ENCODE measurements at places on chromosomes 7 and 10.

GRCh38 chr7:122261442-122261841 lies 43.1 kb downstream of the FEZF1 start:
- DNase-seq = no peak

DNA sequence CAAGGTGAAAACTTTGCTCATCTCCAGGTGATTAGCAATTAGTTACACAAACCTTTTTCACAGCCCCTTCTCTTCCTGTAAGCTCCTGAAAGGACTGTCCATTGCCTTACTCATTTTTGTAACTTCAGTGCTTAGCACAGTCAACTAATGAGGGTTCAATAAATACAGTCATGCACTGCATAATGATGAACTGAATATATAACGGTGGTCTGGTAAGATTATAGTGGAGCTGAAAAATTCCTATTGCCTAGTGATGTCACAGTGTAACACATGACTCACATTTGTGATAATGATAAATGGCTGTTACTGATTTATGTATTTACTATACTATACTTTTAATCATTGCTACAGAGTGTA lies 12.9 kb upstream of the FAM133B start:
- DNase-seq = no peak

GRCh38 chr7:27083646-27084045 lies 12.2 kb downstream of the HOXA1 start:
- DNase-seq = no peak

DNA sequence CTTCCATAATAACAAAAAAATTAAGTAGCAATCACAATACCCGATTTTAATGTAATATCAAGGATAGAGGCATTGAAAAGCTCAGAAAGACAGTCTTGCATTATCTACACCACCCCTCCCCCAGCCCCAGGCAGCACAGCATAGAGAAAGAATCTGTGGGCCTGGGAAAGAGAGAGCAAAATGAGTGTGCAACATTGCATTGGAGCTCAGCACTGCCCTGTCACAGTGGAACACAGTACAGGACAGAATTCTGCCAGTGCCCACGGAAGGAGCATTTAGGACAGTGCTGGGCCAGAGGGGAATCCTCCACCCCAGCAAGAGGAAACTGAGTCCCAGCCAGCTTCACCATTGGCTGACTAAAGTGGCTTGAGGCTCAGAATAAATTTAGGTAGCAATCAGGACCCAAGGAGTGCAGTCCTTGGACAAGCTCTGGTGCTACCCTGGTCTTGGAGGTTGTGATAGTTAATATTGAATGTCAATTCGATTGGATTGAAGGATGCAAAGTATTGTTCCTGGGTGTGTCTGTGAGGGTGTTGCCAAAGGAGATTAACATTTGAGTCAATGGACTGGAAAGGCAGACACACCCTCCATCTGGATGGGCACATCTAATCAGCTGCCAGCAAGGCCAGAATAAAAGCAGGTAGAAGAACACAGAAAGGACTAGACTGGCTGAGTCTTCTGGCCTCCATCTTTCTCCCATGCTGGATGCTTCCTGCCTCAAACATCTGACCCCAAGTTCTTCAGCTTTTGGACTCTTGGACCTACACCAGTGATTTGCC lies 234.4 kb downstream of the ANK3 start:
- no peak for DNase-seq

DNA sequence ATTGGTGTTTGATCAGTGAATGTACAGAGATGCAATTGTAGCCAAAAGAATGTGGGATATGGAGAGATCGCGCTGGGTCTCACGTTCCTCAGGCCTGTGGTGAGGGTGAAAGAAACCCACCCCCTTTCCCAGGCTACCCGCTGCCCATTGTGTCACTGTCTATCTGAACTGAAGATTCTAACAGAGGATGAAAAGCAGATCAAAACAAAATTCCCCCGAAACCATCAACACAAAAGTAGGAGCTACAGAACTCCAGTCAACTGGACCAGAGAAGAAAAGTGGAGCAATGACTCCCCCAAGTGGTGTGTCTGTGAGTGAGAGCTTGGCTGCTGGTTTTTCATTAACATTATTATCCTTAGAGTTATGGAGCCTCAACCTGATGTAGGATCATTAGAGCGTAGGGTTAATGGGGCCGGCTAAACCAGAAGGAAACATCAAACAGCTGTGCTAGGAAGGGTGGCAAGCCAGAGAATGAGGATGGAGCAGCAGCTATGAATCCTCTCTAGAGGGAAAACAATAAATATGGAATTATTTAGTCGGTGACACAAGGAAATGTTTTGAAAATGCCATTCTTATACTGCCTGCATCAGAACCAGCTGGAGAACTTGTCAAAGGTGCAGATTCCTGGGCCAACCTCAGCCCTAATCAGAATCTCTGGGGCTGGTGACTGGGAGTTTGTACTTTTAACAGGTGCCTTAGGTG lies 38.3 kb downstream of the AKR1B1 start:
- no peak for DNase-seq

DNA sequence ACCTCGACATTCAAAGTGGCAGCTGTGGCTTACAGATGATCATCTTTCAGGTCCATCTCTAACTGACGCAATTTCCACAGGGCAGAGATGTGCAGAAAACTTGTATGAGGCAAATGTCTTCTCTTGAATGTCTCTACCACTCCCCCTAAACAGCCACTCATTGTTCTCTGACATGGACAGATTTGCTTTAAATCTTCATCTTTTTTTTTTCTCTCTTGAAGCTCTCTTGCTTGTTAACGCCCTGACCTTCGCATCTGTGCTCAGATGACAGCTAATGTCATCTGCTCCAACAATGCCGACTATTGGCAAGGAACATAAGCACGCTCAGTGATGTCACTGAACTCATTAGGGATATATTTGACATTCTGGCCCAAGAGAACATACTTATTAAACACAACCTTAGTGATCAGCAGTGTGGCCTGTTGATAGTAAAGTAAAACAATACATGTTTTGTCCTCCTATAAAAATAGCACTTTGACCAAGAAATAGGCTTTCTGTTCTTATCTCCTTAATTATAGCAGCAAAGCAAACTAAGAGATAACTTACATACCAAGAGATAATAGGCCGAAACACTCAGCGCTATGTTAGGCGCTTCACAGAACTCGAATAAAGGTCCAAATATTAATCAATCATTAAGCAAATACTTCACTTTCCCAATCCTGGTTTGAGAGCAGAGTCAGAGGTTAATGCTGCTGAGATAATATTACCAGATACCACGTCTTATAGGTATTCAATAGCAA lies 583.5 kb downstream of the PARD3 start:
- DNase-seq = no peak

DNA sequence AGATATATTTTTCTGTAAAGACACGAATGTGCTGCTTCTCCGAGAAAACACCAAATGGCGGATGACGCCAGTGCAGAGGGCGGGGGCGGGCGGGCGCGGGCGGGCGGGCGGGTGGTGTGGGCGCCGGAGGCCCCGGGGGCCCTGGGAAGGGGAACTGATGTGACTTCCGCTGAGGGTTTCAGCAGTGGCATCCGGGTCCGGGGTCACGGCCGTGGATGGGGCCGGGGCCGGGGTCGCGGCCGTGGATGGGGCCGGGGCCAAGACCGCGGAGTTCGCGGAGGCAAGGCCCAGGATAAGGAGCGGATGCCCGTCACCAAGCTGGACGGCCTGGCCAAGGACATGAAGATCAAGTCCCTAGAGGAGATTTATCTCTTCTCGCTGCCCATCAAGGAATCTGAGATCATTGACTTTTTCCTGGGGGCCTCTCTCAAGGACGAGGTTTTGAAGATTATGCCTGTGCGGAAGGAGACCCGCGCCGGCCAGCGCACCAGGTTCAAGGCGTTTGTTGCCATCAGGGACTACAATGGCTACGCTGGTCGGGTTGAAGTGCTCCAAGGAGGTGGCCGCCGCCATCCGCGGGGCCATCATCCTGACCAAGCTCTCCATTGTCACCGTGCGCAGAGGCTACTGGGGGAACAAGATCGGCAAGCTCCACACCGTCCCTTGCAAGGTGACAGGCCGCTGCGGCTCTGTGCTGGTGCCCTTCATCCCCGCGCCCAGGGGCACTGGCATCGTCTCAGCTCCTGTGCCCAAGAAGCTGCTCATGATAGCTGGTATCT lies 20.3 kb upstream of the IGF2BP3 start:
- DNase-seq = no peak

GRCh38 chr7:18976715-18977471 lies 140.5 kb downstream of the TWIST1 start:
- no peak for DNase-seq

- DNase-seq = peak; percentile 84
Observed at GRCh38 chr7:24337180-24337579, 53.2 kb downstream of the NPY start.

- no peak for DNase-seq
Observed at GRCh38 chr7:9192969-9193368, 759.6 kb downstream of the NXPH1 start.

DNA sequence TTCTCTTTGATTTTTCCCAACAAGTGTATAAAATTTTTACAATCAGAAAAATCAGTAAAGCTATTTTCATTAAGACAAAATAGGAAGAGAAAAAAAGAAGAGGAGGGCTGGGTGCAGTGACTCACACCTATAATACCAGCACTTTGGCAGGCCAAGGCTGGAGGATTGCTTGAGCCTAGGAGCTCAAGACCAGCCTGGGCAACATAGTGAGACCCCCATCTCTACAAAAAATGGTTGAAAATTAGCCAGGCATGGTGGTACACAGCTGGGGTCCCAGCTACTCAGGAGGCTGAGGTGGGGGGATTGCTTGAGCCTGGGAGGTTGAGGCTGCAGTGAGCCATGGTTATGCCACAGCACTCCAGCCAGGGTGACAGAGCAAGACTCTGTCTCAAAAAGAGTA lies 172.3 kb downstream of the AKR1D1 start:
- no peak for DNase-seq

DNA sequence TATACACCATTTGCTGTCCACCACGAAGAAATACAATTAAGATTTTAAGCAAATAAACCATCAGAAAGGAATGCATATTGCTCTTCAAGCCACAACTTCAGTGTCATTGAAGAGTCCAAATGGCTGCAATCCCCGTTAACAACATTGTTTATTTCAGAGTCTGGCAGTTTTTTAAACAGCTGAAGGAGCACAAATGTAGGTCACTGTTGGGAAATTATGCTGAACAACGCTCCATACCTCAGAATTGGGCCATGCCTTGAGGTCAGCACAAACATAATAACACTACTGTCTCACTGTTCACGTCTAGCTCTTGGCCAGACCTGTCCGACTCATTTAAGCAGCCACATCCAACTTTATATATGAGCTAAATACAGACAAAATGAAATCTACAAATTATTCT lies 453.9 kb upstream of the GHITM start:
- no peak for DNase-seq

- no peak for DNase-seq
Observed at GRCh38 chr10:20672741-20673140, 224.4 kb downstream of the NEBL start.

DNA sequence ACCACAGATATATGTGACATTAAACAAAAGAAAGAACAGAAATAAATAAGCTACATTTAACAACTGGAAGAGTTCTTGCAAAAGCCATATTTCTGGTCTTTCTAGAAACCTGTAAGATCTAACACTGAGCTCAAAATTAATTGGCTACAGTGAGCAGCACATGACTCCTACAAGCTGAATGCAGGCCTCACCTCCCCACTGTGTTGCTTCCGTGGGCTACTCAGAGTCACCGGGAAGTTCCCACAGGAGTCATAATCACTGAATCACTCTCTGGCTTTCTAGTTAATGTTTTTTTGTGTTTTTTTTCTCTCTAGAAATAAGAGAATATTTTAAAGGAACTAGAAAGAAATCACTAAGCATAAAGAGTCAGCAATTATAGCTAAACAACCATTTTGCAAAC lies 10.2 kb upstream of the MRPS24 start:
- no peak for DNase-seq

- no peak for DNase-seq
Observed at GRCh38 chr7:99768471-99768870, 15.5 kb downstream of the CYP3A4 start.

DNA sequence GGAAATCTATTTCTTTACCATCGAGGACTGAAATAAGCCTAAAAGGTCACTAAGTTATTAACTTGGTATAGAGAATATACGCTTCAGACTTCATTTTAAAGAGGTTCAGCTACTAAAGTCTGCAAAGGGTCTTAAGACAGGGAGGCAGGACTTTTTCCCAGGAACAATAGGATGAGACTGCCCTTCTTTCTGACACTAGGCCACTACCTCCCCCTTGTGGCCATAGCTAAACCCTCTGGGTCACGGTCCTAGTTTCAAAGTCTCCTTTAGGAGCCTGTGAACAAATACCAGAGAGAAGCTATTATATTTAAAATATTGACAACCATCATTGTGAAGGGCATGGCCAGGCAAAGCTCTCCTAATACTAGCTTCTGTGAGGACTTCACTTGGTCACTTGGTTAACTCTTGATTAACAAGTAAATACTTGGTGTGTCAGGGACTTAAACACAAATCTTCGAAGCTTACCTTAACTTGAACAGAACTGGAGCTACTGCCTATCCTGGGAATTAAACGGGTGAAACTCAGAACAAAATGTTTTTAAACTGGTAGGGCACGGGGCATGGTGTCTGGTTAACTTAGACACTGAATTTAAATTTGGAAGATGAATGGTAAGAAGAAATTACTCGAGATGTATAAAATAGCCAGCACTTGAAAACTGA lies 75.6 kb downstream of the CCDC6 start:
- DNase-seq = peak; percentile 45

GRCh38 chr10:74766501-74766900 lies 59.9 kb upstream of the KAT6B start:
- no peak for DNase-seq

All from iPS DF 19.7 (cell line).